ENCODE measurements at places on chromosomes 13 and 19.
A peak's percentile ranks its signal among the peaks of the same experiment; 100 is the strongest.

DNA sequence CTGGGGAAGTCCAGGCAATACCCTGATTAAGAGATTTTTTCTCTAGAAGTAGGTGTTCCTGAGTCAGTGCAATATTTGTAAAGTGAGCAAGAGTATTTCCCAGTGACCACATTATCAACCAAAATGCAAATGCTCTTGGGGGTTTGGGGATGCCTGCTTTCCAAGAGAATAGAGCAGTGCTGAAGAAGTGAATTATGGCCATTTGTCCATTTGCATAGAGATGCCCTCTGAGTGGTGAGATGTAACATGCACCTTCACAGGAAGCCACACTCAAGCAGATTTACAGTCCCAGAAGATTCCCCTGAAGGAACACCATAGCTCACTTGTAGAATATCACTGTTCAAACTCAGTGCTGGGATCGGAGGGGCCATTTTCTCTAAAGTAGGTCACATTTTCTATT, 71.8 kb downstream of the TNFSF11 start:
- DNase-seq: no peak

- peak; percentile 61 for DNase-seq
Measured at GRCh38 chr19:47305309-47305751, 4.3 kb upstream of the C5AR1 start.

DNA sequence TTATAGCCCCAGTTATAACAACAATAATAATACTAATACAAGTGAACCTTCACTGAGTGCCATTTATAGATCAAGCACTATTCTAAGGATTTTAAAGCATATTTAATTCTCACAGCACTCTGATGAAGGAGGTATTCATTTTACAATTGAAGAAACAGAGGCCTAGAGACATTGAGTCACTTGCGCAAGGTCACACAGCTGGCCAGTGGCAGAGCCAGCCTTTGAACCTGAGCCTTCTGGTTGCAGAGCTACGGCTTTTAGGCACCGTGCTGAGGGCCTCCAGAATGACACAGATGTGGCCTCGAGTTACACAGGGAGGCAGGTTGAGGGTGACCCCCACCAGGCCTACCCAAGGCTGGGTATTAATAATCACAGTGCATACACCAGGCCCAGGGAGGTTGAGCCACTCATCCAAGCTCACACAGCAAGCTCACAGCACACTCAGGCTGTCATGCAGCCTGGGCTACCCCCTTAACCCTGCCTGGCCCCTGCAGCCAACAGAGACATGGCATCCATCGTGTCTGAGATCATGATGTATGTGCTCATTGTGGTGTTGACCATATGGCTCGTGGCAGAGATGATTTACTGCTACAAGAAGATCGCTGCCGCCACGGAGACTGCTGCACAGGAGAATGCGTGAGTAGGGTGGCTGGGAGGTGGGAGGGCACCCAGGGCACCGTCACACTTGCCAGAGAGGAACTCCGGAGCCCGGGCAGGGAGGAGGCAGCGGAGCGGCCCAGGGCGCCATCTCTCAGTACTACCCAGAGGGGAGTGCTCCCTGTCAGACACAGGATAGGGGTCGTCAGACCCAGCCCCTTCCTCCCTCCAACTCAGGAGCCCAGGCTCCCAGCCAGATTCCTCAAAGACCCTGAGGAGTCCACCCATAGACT, 2.7 kb upstream of the HPN start:
- DNase-seq: no peak

GRCh38 chr13:99425485-99426341, 75.6 kb upstream of the TM9SF2 start:
- DNase-seq: no peak

- no peak for DNase-seq
Measured at GRCh38 chr13:37910790-37911189, 41.2 kb upstream of the TRPC4 start.

GRCh38 chr13:73633817-73634460, 500.3 kb downstream of the KLF12 start:
- no peak for DNase-seq

- DNase-seq: no peak
Measured at GRCh38 chr13:44817131-44817671, 172.1 kb downstream of the NUFIP1 start.

GRCh38 chr13:97329331-97329730, 104.6 kb upstream of the RAP2A start:
- DNase-seq: no peak

DNA sequence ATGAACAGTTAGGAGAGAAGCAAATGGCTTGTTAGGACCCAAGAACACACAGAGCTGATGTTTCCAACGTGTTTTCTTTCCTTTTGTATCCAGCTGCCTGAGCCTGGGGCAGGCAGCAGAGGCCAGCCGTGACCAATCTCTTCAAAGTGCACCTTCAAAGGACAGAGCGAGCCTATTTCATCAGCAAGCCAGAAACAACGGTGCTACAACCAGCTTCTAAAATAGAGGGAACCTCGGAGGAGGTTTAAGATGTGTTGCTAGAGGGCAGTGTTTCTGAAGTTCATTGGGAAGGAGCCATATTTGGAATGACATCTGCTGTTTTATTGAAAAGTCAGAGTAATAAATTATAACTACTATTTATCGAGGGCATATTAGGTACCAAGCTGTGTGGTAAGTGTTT, 56.2 kb upstream of the RFC3 start:
- DNase-seq: no peak

- no peak for DNase-seq
Measured at GRCh38 chr13:92433386-92433785, 793.2 kb upstream of the GPC6 start.

GRCh38 chr19:33134571-33135041, 2.7 kb downstream of the WDR88 start:
- DNase-seq: no peak

DNA sequence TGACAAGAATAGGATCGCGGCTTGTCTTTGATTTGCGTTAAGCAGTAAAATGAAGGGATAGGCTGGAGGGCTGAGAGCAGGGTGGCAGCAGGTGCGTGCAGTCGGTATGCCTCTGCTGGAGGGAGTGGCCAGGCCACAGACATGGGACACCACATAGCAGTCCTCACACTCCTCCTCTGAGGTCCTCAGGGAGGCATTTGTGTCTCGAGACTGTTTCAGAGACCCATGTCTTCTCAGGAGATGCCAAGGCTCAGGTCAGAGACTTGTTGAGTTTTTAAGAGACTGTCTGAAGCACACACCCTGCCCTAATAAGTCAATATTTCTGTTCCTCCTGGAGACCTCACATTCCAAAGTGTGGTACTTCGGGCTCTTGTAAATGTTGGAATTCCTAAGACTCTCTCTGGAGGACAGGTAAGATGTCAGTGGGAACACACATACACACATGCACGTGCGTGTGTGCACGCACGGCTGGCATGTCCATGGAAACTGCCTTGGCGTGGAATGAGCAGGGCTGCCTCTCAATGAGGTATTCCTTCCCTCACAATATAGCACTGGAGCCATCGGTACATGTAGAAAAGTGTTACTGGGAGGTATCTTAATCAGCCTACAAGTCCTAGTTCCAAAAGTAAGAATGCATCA, 46.4 kb downstream of the COL4A2 start:
- DNase-seq: no peak

- no peak for DNase-seq
Measured at GRCh38 chr19:20271215-20271926, 104.4 kb downstream of the ZNF486 start.

DNA sequence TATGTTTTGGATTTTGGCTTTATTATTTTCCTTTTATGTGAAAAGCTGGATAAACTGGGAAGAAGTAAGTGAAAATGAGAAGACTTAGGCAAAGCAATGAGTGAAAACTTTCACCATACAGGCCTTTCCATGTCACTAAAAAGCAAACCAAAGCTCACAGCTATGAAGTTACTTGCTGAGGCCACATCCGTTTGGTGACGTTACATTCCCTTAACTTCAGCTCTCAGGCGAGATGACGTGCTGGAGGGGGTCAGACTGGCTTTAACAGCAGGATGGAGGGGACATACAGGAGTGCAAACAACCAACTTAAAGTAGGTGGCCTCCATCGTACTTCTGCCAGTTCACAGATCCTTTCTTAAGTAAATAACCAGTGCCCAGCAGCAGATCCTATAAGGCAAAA, 522.3 kb downstream of the MYO16 start:
- DNase-seq: no peak

DNA sequence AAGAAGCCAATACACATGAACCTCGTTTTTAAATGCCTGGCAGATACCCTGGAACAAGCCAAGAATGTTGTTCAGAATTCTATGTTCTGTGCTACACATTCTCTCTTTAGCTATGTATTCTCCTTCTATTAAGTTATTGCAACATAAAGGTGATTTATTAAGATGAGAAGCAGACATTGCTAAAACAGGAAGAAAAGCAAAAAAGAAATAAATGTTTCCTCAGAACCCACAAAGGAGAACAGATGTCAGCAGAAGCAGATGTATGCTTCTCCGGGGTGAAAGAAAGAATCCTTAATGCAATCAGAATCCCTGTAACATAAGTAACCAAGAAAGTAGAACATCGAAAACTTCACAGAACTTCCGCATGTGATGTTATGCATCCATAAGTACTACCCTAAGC, 302.9 kb downstream of the DCT start:
- no peak for DNase-seq

GRCh38 chr19:16031872-16032200, 44.5 kb upstream of the TPM4 start:
- DNase-seq: no peak

- no peak for DNase-seq
Measured at GRCh38 chr13:113342820-113343691, 20.9 kb downstream of the GRTP1 start.

GRCh38 chr13:47898080-47898479, 103.0 kb downstream of the SUCLA2 start:
- DNase-seq: no peak

DNA sequence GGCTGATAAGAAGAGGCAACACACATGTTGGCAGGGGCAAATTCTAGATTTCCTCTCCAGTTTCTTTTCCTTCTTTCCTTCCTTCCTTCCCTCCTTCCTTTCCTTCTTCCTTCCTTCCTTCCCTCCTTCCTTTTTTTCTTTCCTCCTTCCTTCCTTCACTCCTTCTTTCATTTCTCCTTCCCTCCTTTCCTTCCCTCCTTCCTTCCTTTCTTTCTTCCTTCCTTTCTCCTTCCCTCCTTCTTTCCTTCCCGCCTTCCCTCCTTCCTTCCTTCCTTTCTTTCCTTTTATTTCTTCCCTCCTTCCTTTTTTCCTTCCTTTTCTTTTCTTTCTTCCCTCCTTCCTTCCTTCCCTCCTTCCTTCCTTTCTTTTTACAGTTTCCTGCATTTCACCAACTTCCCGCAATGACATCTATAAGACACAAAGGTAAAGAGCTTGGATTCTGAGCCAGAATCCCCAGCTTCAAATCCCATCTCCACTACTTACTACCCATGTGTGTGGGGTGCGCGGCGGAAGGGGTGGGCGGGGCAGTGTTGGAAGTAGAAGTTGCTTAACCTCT, 35.3 kb downstream of the INSR start:
- DNase-seq: no peak

DNA sequence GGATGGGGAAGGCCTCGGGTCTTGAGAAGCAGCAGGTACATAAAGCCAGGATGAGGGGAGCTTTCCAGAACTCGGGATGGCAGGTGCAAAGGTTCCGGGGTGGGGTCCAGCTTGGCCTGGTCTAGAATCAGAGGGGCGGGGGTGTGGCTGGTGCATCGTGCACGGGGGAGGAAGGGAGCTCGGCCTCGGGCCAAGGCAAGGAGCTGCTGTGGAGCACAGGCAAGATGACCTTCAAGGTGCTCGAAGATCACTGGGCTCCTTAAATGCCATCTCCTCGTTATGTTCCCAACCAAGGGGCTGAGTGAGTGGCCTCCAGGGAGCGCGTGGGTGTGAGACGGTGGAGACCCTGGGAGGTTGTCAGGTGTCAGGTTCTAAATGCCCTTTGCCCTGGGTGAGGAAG, 16.1 kb upstream of the SIGLEC11 start:
- DNase-seq: no peak

- DNase-seq: no peak
Measured at GRCh38 chr19:35206379-35206778, 22.2 kb downstream of the FAM187B start.

DNA sequence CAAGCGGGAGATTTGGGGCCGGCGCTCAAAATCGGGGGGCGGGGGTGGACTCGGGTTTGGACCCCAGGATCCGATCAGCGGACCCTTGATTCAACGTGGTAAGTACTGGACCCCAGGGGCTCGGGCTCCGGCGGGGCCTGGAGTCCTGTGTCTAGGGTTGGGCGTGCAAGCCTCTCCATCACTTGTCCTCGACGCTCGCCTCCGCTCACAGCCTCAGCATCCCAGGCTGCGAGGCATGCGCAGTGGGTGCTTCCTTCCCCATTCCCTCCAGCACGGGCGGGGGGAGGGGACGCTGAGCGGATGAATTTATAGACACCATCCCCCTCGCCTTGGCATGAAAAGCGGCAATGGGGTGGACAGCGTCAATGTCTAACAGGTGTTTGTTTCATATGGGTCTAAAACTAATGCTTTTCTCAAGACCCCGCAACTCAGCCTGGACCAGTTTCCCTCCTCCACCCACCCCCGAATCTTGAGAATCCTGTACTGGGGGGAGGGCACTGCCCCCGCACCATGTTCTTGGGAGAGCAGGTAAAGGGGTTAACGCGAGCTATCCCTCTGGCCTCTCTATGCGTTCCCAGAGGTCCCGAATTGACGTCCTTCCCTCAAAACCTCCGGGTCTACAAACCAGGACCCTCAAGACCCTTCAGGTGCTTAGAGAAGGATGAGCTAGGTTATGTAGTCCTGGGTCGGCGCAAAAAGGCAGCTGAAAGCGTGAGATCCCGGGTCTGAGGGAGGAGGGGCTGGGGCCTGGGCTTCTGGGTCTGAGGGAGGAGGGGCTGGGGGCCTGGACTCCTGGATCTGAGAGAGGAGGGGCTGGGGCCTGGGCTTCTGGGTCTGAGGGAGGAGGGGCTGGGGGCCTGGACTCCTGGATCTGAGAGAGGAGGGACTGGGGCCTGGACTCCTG, 579 bp downstream of the CPT1C start:
- DNase-seq: peak; percentile 45

DNA sequence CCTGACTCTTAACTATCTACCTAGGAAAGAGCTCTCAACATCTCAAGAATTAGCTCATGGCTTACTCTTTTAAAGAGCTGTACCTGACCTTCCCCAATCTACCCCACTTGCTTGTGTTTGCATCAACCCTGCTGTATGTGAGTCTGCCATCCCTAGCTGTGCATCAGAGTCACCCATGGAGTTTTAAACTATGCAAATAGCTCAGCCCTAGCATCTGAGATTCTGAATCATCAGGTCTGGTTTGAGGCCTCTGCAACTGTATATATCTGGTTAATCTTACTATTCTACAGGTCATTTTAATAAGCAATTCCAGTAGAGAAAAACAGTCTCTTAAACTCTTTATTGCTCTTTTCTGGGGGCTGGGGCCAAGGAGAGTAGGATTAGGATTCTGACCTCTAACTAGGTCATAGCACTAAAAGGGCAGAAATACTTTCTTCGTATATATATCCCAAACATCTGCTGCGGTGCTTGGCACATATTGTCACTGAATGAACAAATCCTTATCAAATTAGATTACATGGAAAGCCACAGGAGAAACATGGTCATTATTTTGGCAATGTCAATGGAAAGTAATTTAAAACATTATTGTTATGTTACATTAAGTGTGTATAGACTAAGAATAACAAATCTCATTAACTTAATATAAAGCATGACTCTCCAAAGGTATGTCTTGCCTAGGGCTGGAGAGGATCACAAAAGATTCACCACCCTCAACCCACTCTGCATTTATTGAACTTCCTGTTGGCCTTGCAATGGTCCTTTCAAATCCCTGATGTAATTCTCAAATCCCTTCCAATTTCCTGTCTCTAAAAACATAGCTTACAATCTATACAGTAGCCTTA, 232.2 kb downstream of the DACH1 start:
- no peak for DNase-seq

All from stromal cell of bone marrow (primary cell).